Peyer's patch (tissue), 4 donors: ENCODE measurements at places on chromosomes 6 and 20. TPM values are rescaled to one million over a fixed set of nuclear protein-coding genes. Genes with fewer than 3 reads are reported as not detected.

- no peaks in the 10 kb centered on the region for H3K4me1 ChIP-seq
- no peak for DNase-seq
- no peaks in the 10 kb centered on the region for H3K27me3 ChIP-seq
- H3K4me3 ChIP-seq, result no peak overlapping the region
- no peaks in the 10 kb centered on the region for H3K36me3 ChIP-seq
Observed at GRCh38 chr20:43926287-43927050, 11.8 kb downstream of the TOX2 start.

DNA sequence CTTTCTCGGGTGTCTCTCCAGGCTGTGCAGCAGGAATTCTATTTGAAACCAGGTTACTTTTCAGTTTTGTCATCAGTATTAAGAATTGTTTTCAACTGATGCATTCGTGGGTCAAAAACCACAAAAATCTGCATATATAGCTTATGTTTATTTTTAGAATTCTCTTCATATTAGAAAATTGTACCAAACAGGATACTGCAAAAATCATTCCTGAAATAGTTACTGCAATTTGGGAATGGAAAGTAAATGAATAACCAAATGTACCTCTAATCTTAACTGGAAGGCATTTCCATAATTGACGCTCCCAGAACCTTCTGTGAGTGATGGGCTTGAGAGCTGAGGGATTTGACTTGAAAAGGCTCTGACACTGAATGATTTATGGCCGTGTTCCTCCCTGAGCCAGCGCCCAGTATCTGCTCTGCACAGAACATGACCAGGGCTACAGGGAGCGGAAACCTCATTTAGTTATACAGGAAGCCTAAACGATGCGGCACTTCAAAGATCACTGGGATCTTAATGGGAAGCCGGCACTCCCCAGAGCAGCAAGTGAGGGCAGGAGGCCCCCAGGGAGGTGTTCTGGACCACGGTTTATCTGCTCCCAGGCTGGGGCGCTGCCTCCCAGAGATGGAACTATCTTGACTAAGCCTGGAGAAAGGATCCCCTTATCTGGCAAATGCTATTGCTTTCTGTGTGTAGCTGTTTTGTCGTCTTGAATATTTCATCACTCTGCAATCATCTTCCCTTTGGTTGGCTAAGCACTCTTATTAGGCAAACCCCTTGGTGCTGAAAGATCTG lies 446.0 kb downstream of the QKI start:
- no peaks in the 10 kb centered on the region for H3K36me3 ChIP-seq
- no peak for DNase-seq

DNA sequence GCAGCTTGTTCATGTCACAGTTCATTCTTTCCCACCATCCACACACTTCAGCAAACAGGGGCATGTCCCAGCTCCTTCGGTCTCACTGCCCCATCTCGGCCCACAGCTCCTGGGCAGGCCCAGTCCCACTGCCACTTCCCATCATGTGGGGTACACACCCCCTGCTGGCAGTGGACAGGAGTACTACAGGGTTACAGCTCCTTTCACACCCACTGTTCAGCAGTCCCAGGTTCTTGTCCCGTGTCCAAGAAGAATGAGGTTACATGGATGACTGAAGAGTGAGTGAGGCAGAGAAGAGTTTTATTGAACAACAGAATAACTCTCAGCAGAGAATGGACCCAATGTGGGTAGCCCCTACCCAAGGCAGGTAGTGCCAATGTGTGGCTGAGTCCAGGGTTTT lies 77.8 kb upstream of the SMLR1 start:
- no peak for DNase-seq
- no peaks in the 10 kb centered on the region for H3K27me3 ChIP-seq
- H3K4me1 ChIP-seq, result no peaks in the 10 kb centered on the region
- H3K27ac ChIP-seq, result no peak overlapping the region
- H3K36me3 ChIP-seq, result no peaks in the 10 kb centered on the region
- H3K4me3 ChIP-seq, result no peak overlapping the region

TXLNB gene
- 1.0 TPM for total RNA-seq

OTOR gene
- not detected for total RNA-seq

KATNA1 gene
- total RNA-seq, result 10.3 TPM

DNA sequence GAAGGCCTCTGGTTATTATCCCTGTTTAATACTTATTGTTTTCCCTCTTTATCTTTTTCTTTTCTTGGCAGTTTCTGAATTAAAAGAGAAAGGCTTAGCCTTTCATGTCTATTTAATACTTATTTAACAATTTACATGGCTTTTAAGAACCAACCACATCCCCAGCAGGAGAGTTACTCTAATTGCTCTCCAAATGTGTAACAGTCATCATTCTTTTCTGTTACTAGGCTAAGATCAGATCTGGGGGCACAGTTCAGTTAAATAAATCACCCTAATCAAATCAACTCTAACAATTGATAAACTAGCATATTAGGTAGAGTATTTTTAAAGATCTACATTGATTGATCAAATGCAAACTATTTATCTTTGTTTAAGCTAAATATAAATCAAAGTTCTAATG lies 54.1 kb upstream of the NT5E start:
- no peak overlapping the region for H3K27ac ChIP-seq
- no peak overlapping the region for H3K4me3 ChIP-seq
- DNase-seq, result no peak
- no peaks in the 10 kb centered on the region for H3K4me1 ChIP-seq
- H3K27me3 ChIP-seq, result no peaks in the 10 kb centered on the region
- H3K36me3 ChIP-seq, result no peaks in the 10 kb centered on the region

PGM3 gene
- 30.0 TPM for total RNA-seq

- no peak overlapping the region for H3K27ac ChIP-seq
- no peaks in the 10 kb centered on the region for H3K27me3 ChIP-seq
Observed at GRCh38 chr20:8244637-8245036, 112.6 kb downstream of the PLCB1 start.

- no peaks in the 10 kb centered on the region for H3K4me1 ChIP-seq
- no peak overlapping the region for H3K4me3 ChIP-seq
- no peak overlapping the region for H3K27ac ChIP-seq
- no peaks in the 10 kb centered on the region for H3K27me3 ChIP-seq
Observed at GRCh38 chr6:82038631-82039030, 208.9 kb downstream of the IBTK start.

DNA sequence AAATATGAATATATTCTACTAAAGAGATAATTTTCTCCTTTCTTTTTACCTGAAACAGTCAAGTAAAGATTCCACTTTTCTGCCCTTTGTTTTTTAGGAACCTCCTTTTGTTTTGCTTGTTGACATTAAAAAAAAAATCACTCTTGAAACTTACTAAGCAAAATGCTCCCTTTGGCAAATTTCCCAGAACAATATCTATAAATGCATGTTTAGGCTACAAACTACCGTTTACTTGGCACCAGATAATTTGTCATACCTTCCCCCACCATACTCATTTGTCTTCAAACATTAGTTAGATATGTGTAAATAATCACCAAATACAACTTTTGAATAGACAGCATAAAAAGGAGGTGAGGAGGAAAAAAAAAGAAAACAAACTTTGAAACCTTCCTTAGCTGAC lies 604.7 kb downstream of the RFPL4B start:
- no peaks in the 10 kb centered on the region for H3K4me1 ChIP-seq
- no peak overlapping the region for H3K27ac ChIP-seq
- no peaks in the 10 kb centered on the region for H3K36me3 ChIP-seq
- no peak for DNase-seq

SRMS gene
- not detected for total RNA-seq

DNA sequence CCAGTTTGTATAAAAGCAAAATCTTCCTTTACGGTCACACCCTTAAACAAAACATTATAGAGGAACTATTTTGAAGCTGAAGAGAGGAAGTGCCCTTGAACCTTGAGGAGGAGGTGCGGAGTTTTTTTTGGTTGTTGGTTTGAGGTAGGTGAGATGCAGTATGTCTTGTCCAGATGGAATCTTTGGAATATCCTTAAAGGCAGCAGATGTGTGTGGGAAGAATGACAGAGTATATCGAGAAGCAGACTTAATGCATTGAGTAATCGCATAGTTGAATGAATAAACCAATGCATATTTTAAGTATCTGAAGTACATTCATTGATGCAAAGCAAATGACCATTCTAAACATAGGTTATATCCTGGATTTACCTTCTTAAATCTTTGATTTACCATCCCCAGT lies 49.9 kb downstream of the AIG1 start:
- H3K27ac ChIP-seq, result no peak overlapping the region
- H3K36me3 ChIP-seq, result no peaks in the 10 kb centered on the region
- no peak for DNase-seq
- no peak overlapping the region for H3K4me3 ChIP-seq
- H3K4me1 ChIP-seq, result no peaks in the 10 kb centered on the region

MLN gene
- not detected for total RNA-seq

- H3K27me3 ChIP-seq, result no peaks in the 10 kb centered on the region
- no peak overlapping the region for H3K27ac ChIP-seq
- no peak overlapping the region for H3K4me3 ChIP-seq
- H3K36me3 ChIP-seq, result no peaks in the 10 kb centered on the region
- no peak for DNase-seq
Observed at GRCh38 chr6:132280436-132280835, 120.8 kb downstream of the MOXD1 start.

DNA sequence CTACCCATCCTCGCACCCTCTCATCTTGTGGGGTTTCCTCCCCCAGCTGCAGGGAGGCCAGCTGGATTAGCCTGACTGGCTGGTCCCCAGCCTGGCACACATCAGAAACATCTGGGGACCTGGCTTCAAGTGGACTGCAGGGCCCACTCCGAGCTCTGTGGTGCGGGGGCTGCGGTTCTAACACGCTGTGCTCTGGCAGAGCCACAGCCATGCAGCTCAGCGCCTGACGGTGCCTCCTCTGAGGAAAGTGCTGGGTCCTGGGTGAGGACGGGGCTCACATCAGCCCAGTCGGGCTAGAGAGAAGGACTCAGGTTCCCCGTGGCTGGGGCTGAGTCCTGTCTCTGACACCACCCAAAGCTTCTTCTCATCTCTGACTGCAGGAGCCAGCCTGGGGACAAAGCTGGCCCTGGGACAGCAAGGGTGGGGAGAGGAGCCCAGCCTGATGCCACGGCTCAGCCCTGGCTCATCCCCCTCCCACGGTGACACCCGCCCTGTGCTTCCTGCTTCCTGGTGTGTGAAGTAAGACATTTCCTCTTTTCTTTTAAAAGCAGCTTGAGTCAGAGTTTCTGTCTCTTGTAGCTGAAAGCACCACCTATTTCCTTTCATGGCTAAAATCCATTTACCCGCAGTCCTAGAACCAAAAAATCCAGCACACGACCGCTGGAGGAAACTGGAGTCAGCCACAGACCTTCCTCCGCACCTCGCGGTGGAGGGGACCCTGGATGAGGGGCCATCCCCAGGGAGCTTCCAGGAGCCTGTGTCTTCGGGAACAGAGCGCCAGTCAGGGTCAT lies 127.4 kb upstream of the AFDN start:
- peak overlapping the region; percentile 32 for H3K27ac ChIP-seq
- H3K27me3 ChIP-seq, result no peaks in the 10 kb centered on the region
- no peaks in the 10 kb centered on the region for H3K4me1 ChIP-seq

GRCh38 chr6:16476861-16477260 lies 238.5 kb downstream of the GMPR start:
- no peak for DNase-seq
- H3K4me3 ChIP-seq, result no peak overlapping the region
- no peaks in the 10 kb centered on the region for H3K36me3 ChIP-seq
- peaks cover 10% of the 10 kb centered on the region for H3K4me1 ChIP-seq

GRCh38 chr6:170177772-170178560 lies 112.9 kb downstream of the DLL1 start:
- no peak overlapping the region for H3K4me3 ChIP-seq
- no peaks in the 10 kb centered on the region for H3K36me3 ChIP-seq
- no peaks in the 10 kb centered on the region for H3K27me3 ChIP-seq
- no peaks in the 10 kb centered on the region for H3K4me1 ChIP-seq
- no peak overlapping the region for H3K27ac ChIP-seq

DNA sequence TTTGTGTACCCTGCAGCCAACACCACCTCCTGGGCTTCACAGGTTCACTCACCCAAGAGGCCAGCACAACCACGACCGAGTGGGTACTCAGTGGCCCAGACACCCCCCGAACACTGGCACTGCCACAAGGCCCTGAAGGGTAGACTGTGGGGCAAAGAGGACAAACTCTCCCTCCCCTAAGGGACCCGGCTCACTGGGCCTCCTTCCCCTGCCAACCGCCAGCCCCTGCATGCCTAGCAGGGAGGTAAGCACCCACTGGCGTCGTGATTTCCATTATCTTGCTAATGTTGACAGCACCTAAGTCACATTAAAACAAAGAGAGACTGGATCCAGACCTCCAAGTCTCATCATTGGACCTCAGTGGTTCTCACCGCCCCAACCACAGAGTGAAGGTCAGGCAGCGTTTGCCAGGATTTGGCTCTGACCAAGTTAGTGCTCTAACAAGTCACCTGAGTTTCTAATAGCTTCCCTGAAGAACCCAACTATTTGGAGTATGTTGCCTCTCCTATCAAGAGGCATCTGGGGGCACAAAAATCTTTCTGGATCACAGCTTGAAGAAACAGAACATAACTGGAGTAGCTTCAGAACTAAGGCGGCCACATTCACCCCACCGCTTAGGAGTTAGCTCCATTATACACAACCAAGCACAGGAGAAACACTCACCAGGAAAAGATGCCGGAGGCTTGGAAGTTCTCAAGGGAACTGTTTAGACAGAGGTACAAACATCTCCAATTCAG lies 14.0 kb upstream of the APMAP start:
- no peaks in the 10 kb centered on the region for H3K27me3 ChIP-seq
- H3K36me3 ChIP-seq, result no peaks in the 10 kb centered on the region
- no peaks in the 10 kb centered on the region for H3K4me1 ChIP-seq
- H3K4me3 ChIP-seq, result no peak overlapping the region

WFDC5 gene
- total RNA-seq, result not detected

DNA sequence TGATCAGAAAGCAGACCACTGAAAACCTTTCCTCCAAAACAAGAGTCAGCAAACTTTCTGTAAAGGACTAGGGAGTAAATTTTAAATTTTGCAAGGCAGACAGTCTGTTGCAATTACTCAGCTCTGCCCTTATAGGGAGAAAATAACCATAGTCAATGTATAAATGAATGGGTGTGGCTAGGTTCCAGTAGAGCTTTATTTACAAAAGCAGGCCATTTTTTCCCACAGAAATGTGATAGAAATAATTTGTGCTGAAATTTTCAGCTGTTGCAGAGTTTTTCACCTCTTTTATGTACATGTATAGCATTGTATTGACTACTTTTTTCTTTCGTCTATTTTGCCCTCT lies 7.7 kb downstream of the AMD1 start:
- no peak overlapping the region for H3K27ac ChIP-seq
- peaks cover 60% of the 10 kb centered on the region for H3K4me1 ChIP-seq
- H3K36me3 ChIP-seq, result no peaks in the 10 kb centered on the region

DNA sequence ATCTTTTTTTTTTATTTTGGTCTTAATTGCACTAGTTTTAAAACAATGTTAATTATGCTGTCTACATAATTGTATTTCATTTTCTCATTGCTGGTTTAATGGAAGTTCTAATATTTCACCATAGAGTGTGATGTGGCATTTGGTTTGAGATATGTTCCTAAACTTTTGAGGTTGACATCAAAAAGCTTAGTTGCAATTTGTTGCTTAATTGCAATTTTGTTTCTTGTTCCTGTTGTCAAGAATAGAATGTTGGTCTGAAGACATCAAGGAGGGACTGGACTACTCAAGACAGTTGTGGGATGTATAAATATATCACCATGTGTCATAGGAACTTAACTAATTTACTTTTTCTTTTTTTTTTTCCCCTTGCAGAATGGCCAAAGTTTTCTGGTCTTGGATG lies 12.5 kb downstream of the HSF2 start:
- DNase-seq, result no peak
- no peaks in the 10 kb centered on the region for H3K27me3 ChIP-seq
- no peaks in the 10 kb centered on the region for H3K36me3 ChIP-seq

- no peaks in the 10 kb centered on the region for H3K4me1 ChIP-seq
- no peak for DNase-seq
- H3K4me3 ChIP-seq, result no peak overlapping the region
- H3K36me3 ChIP-seq, result no peaks in the 10 kb centered on the region
- no peaks in the 10 kb centered on the region for H3K27me3 ChIP-seq
Observed at GRCh38 chr6:111267764-111268333, 180.5 kb downstream of the SLC16A10 start.

- no peaks in the 10 kb centered on the region for H3K4me1 ChIP-seq
- H3K27me3 ChIP-seq, result no peaks in the 10 kb centered on the region
Observed at GRCh38 chr6:3648724-3649123, 102.8 kb downstream of the PXDC1 start.
